Sciatic nerve (tissue), 2 donors: ENCODE measurements at places on chromosomes 11 and 22.
A peak's percentile ranks its signal among the peaks of the same experiment; 100 is the strongest.

- no peak for DNase-seq
These were observed 57.8 kb upstream of the APOA1 start for GRCh38 chr11:116895048-116895757.

- no peak for DNase-seq
These were observed 20.8 kb upstream of the LMO2 start for GRCh38 chr11:33912405-33913361.

DNA sequence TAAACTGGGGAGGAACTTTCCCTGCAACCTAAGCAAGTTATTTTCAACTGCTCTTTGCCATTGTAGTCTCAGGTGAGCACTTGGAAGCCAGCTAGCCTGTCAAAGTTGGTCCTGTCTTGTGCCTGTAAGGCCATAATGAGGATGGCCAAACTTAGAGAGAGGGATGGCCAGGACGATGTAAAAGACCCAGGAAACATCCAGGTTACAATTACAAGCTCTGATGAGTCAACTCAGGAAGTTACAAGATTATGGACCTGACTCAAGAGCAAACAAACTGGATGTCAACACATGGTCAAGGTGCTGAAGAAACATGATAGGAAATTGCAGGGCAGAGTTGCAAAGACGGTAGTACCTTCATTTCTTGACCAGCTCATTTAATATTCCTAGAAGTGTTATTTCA, 1.6 kb downstream of the GTPBP1 start:
- no peak for DNase-seq

DNA sequence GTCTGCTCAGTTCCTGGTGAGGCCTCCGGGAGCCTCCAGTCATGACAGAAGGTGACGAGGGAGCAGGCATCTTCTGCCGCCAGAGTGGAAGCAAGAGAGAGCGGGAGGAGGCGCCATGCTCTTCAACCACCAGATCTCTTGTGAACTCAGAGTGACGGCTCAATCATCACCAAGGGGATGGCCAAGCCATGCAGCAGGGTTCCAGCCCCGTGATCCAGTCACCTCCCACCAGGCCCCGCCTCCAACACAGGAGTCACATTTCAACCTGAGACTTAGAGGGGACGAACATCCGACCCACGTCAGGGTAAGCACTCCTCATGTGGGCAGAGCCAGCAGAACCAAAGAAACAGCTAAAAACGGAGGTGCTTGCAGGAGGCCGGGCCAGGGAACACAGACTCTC, 1470.5 kb downstream of the BRD1 start:
- no peak for DNase-seq

- no peak for DNase-seq
These were observed 143.9 kb downstream of the INSC start for GRCh38 chr11:15258433-15259165.

DNA sequence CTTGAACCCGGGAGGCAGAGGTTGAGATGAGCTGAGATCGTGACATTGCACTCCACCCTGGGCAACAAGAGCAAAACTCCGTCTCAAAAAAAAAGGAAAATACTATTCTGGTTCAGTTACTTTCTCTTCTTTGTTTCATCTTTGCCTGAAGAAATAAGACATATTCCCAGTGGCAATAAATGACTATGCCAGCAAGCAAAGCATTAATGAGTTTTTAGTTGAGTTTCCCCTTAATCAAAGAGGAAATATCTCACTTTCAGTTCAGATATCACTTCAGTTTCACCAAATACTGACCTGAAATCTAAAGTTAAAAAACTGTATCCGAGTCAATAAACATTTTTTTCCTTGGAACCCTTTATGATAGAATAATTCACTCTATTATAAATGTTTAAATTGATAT, 10.4 kb downstream of the PISD start:
- DNase-seq: no peak

- no peak for DNase-seq
These were observed 34.9 kb upstream of the PCF11 start for GRCh38 chr11:83122050-83122449.

- no peak for DNase-seq
These were observed 2.0 kb downstream of the ARHGEF17 start for GRCh38 chr11:73310076-73310475.

DNA sequence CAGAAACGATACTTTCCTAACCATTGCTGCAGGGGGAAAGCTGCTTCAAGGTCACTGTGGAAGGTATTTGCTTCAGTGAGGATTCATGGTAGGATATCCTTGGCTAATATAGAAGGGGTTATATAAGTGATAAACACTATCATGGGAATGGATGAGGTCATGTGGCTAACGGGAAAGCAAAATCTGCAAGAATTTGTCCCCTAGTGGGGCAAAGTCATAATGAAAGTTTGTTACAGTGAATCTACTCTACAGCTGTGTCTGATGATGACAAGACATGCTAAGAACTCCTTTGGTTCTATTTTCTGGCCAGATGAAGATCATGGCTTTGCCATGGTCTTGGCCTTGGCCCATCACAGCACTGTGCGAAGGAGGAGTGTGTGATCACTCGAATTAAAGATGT, 13.8 kb downstream of the MMP20 start:
- no peak for DNase-seq

DNA sequence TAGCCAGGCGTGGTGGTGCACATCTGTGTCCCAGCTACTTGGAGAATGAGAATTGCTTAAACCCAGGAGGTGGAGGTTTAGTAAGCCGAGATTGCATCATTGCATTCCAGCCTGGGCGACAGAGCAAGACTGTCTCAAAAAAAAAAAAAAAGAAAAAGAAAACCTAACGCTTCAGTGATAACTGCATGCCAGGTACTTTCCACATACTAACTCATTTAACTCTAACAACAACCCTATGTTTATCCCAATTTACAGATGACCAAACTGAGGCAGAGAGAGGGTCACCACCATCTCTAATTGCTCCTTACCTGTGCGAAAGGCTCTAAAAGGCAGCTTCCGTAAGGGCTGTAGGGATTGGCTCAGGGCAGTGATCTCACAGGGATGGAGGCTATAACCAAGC, 11.6 kb downstream of the PISD start:
- DNase-seq: no peak

DNA sequence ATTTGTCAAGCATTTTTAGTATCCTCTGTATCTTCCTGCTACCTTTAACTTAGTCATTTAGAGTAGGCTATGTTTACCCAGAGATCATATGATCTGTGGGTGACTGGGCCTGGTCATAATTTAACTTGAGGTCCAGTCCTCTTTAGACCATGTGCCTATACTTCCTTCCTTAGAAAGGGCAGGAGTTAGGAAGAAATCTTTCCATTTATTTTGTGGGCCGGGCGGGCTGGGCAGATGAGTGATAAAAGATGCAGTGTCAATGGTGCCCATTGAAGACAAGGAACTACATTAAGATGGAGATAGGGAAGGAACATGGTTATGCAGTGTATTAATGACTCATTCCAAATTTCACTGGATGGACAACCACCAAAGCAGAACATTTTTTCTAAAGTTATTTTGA, 30.9 kb upstream of the PDE3B start:
- no peak for DNase-seq

GRCh38 chr22:20316217-20316843, 3.5 kb downstream of the DGCR6L start:
- DNase-seq: peak; percentile 58

GRCh38 chr11:76010051-76010450, 195.0 kb downstream of the UVRAG start:
- no peak for DNase-seq

GRCh38 chr11:60343094-60343704, 16.1 kb downstream of the MS4A6E start:
- DNase-seq: no peak

GRCh38 chr11:77302752-77303151, 1.3 kb upstream of the GDPD4 start:
- DNase-seq: no peak

DNA sequence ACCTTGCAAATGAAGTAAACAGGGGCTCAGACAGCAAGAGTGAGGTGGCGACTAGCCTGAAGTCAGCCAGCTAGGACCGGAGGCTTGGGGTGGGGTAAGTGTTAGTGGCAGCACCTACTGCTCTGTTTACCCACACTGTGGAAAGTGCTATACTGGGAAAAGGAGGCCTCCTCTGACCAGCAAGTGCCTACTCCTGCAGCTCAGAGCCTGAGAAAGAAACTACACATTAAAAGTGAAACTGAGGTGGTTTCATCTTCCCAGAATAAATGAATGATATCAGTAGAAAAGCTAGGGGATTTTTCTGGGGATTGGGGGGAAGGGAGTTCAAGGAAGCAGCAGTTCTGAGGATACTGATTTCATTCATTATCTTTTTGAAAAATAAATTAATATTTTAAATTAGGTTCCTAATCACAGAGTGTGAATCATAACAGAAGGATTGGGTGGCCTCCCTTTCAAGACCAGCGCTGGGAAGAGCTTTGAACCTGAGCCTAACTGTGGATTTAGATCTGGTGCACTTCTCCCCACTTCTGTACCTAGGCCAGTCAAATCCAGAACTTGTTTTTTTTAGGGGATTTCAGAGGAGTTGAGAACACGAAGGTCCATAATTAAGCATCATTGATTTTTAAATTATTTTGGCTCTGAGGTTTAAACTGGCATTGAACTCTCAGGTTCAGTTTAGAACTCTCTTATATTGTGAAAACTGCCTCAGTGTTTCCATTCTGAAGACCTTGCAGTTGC, 48.1 kb upstream of the GRAMD1B start:
- no peak for DNase-seq

DNA sequence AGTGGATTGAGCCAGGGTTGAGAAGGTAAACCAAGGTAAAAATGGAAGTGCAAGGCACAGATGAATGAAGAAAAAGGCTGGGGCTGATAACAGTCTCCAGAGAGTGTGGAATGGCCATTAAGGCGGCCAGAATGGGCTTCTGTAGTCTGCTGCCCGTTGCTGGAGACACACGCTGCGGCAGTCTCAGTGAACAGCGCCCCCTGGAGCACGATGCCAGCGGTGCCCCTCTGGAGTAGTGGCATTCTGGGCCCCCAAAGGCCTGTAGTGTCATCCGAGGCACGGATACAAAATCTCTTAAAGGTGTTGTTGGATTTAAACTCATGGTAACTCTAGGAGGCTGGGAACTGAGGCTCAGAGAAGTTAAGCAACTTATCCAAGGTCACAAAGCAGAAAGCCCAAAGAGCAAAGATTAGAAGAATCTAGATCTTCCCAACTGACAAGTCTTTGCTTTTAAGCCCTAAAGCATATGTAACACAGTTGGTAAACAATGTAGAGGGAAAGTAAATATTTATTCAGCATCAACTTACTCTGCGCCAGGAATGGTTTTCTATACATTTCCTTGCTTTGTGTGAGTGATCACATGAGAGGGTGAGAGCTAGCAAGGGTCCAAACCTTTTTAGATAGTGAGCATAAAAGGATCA, 18.2 kb downstream of the KCNJ1 start:
- DNase-seq: no peak

DNA sequence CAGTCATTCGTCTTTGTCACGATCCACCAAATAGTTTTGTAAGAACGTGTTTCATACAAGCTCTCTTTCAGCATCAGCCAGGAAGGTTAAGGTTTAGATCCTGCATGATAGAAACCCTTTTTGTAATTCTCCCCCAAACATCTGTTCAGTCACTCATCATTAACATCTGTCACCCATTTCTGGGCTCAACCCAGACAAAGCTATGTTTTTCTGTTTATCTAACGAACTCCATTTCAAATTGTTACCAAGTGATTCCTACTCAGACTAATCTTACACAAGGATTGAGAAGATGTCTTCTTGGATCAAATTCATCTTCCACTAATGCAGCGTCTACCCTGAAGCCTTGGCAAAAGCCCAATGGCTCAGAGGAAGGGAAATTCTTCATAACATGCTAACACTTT, 58.8 kb downstream of the FZD4 start:
- no peak for DNase-seq

DNA sequence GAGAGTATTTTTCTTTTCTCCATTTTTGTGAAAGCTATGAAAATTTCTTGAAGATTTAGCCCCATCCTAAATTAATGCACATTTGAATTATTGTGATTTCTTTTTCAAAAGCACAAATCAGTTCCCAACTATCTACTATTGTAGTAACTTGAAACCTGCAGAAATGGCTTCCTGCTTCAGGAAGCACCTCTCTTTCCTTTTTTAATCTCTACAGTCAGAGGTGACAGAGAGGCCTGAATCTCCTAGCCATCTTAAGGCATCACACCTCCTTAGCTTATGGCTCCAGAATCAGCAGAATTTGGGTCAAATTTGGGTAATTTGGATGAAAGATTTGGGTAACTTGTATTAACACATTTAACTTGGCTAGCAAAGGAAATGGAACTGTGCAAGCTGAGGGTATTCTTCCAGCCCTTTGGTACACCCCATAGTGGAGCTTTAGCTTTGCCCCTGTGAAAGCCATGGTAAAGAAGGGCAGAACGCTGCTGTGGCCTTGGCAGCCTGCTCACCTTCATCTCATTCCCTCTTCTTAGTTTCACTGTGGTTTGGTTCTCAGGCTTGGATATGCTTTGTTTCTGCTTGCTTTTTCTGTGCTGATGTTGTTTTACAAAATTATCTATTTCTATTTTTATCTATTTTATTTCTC, 16.2 kb downstream of the TBCEL start:
- no peak for DNase-seq

DNA sequence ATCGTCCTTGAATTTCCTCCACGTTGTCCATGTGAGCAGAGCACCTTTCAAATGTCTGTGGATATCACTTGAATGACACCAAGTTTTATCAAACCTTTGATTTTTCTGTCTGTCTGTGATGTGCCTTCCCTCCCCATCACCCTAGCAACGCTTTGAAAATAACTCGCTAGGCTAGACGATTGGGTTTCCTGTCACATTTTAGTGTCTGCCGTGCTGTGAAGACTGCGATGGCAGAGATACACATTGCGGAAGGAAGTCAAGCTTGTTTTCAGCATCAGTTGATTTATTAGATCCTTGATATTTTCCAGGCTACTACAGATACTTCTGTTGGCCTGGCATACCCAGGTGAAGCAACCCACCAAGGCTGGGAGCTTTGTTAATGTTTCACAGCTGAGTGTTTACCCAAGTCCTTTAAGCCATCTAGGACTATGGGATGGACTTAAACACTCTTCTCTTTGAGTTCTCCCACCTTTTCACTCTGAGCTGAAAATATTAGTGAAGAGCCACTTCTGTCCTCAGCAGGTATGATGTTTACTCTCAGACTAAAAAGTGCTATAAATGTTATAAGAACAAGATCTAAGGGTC, 93.6 kb upstream of the CD44 start:
- DNase-seq: no peak

- peak; percentile 51 for DNase-seq
These were observed 18.6 kb downstream of the C1QTNF6 start for GRCh38 chr22:37169406-37169805.
